Activated CD4-positive, CD25-positive, alpha-beta regulatory T cell treated with anti-CD3 and anti-CD28 coated beads, Interleukin-2, amount 50 U/mL, for 72 hours (primary cell): ENCODE measurements at places on chromosomes 11 and 22.
A peak's percentile ranks its signal among the peaks of the same experiment; 100 is the strongest.

GRCh38 chr11:87444993-87445392 lies 407.3 kb downstream of the TMEM135 start:
- DNase-seq: no peak

- no peak for DNase-seq
These were observed 6.2 kb downstream of the B3GNT6 start for GRCh38 chr11:77040401-77040777.

DNA sequence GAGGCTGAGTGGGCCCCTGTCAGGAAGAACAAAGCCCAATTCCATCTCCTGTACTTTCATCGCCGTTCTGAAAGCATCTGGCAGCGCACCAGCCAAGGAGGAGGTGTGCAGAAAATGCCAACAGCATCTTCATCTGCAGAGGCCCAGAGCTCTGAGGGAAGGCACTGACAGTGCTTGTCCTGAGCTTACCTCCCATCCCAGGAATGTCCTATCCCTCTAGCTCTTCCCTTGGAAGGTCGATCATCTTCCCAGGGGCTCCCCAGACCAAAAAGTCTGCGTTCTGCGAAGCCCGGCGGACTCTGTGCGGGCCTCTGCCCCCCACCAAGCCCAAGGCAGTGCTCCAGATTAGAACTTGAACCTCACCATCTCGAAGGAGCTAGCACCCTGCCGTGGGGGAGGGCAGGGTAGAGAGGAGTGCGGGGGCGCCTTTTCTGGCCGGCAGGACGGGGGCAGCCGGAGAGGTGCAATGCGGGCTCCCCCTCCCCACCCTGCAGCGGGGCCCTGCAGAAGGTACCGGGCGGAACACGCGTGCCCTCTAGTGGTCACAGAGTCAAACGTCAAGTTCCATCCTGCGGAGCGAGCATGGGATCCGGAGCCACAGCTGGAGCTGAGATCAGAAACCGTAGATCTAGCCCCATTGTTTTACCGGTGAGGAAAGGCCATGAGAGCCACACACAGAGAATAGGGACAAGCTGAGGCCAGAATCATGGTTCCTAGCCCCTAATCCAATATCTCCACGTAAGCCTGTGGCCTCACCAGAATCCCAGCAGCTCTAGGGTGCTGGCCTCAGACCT lies 5.0 kb downstream of the SCN2B start:
- DNase-seq: peak; percentile 75

DNA sequence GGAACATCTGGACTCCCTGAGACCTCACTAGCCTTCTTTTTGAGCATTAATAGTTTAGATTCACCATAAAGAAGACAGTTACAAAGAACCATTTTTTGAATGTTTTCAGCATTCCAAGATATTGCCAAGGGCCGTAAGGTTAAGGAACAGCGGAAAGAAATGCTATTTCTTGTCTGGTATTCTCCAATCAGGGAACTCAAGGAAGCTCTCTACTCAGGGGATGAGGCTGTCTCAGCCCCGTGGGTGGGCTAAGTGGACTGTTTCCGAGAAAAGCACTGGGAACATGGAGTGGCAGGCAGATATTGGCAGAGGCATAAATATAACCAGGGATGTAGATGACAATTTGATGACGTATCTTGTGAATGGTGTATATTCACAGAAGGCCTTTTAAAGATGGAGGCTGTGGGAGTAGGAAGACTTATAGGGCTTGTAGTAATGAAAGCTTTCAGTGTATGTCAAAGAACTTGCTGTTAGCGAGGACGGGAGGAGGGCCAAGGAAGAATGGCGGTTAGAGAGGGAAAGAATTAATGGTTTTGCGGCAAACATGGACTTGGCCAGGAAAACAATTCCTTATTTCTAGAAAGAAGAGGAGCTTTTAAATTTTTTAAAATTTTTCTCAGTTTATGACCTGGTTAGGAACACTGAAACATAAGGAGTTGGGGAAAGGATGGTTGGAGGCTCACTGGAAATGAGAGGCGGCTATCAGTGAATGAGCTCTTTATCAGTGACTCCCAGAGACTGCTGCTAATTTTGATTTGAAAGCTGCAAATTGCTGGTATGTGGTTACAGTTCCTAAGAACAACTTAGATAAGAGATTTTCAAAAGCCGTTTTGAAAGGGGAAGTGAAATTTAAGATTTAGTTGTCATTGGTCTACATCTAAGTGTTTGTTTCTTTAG lies 64.6 kb downstream of the ST3GAL4 start:
- DNase-seq: no peak

DNA sequence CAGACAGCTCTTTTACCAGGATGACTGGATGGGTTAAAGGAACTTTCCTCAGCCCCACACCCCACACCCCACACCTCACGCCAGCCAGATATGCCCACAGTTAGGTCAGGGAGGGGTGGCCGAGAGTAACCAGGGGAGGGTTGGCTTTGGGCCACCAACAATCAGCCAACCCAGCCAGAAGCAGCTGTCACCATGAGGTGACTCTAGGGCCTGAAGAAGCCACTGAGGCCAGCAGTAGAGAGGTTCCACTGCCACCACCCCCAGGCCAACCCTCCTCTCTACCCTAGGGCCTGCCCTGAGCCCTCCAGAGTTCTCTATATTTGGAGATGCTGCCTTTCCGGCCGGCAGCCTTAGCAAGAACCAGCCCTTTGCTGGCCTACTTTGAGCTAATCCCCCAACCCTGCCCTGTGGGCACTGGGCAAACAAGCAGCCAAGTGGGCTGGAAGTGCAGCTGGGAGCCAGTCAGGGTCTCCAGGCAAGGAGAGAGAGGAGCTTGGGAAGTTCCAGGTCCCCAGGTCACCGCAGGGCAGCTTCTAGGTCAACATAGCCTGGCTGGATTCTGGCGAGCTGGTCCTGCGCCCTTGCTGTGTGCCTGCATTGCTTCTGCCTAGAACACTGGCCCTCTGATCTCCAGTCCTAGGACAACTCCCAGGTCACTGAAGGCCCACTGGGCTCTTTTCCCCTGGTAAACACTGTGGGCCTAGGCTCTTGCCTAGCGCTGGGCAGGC lies 12.0 kb upstream of the SYT8 start:
- DNase-seq: no peak

DNA sequence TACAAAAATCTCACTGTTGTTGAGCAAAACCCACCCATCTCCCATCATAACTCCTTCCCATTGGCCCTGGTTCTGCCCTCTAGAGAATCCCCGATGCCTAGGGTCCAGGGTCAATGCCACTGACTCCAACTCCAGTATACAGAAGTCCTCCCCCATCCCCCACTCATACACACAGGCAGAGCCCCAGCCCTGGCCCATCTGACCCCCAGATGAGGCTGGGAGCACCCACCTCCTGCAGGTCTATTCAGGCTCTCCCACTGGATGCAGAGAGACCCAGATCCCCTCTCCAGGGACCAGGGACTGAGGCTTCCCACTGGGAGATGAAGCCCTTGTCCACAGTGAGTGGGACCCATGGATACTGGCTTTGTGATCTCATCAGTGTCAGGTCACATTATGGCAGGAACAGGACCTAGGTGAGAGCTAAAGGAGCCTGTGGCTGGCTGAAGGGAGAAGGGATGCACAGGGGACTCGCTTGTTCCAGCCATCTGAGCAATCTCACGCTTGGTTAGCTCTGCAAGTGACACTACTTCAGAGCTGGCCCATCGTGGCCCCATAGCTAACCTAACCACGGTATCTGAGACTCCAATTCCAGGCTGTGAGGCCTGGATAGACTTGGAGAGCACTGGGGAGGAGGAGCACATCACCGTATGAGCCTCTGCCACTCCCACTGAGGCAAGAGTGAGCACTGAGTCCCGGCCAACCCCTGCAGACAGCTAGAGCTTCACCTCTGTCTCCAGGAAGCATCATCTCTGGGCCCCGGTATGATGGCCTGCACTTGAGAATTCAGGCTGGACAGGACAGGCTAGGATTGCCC lies 35.7 kb downstream of the TRIM29 start:
- DNase-seq: no peak

GRCh38 chr11:57349491-57350274 lies 11.5 kb downstream of the P2RX3 start:
- peak; percentile 74 for DNase-seq

DNA sequence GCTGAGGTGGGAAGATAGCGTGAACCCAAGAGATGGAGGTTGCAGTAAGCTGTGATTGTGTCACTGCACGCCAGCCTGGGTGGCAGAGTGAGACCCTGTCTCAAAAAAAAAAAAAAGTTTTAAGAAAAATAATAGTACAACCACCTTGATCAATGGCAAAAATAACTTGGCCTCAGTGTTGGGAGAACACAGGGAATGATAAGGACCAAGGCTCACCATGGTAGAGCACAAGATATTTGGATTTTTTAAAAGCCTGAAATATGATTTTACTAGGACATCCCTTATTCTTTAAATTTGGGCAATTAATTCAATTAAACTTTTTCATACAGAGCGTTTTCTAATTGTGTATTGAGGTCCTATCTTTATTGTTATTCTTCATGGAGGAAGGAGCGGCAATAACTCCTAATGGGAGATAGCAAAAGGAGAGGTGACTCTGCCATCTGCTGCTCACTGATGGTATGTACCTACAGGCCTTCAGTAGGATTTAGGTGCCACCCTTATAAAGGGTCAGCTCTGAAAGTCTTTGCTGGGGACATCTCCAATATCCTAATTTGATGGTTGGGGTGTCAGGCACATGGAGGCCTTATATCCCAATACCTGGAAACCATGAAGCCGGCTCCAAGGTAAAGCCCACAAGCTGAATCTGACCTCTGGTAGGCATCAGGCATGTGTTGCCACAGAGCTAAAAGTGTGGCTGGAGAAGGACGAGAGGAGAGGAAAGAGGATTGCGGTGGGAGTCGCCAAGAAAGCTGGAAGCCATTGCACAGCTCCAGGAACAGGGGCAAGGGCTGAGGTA lies 21.9 kb upstream of the POLD3 start:
- no peak for DNase-seq

GRCh38 chr11:30729187-30729713 lies 143.1 kb upstream of the MPPED2 start:
- no peak for DNase-seq

- peak; percentile 56 for DNase-seq
These were observed at the start of gene RHOD for GRCh38 chr11:67056267-67057204. Gene RHOD, plus strand, starts transcription at chr11:67056847. Its CDS starts 56 bp downstream, at chr11:67056903.
